ENCODE measurements at places on chromosomes 2 and 18. TPM values are rescaled to one million over a fixed set of nuclear protein-coding genes. Genes with fewer than 3 reads are reported as not detected.

The TXNDC2 gene
- 0.07 TPM for total RNA-seq

- no peak for DNase-seq
Measured at GRCh38 chr2:169761251-169761969, 27.8 kb downstream of the KLHL23 start.

DNA sequence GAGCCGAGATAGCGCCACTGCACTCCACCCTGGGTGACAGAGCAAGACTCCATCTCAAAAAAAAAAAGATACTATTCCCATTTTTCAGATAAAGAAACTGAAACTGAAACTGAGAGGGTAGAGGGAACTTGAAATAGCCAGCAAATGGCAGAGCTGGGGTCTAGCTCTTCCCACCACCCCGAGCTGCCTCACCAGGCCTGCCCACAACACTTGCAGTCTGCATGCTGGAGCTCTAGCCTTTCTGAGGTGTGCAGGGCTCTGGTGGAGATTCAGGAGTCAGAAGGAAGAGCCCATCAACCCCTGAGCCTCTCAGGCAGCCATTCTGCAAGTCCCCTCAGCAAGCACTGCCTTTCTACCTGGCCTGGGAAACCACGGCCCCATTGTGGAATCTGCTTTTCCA, 14.3 kb downstream of the EDAR start:
- DNase-seq: no peak

The HADHA gene
- 139 TPM for total RNA-seq

DNA sequence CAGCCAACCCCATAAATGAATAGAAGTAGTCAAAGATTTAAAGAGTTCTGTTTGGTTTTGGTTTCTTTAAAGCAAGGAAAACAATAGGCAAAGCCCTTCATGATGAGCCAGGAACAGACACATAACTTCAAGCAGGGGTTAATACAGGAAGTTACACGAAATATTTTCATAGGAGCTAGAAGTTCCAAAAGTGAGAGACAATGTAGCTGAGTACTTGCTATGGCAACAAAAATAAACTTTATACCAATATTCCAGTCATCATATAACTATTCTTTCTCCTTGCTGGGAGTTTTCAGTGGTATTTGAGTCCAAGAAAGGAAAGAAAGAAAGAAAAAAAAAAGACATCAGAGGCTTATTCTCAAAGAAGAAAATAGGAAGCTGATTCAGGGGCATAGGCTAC, 56.2 kb downstream of the COBLL1 start:
- DNase-seq: peak; percentile 57

- DNase-seq: no peak
Measured at GRCh38 chr2:27080603-27080936, 2.2 kb downstream of the EMILIN1 start.

All from astrocyte (in vitro differentiated cells and primary cell).